GM12864 (cell line): ENCODE measurements at places on chromosomes 16 and 17.

GRCh38 chr17:8392674-8393469 is 4.8 kb downstream of the RNF222 start:
- no peak for DNase-seq

GRCh38 chr16:68155425-68155824 is 70.3 kb downstream of the NFATC3 start:
- DNase-seq = no peak

DNA sequence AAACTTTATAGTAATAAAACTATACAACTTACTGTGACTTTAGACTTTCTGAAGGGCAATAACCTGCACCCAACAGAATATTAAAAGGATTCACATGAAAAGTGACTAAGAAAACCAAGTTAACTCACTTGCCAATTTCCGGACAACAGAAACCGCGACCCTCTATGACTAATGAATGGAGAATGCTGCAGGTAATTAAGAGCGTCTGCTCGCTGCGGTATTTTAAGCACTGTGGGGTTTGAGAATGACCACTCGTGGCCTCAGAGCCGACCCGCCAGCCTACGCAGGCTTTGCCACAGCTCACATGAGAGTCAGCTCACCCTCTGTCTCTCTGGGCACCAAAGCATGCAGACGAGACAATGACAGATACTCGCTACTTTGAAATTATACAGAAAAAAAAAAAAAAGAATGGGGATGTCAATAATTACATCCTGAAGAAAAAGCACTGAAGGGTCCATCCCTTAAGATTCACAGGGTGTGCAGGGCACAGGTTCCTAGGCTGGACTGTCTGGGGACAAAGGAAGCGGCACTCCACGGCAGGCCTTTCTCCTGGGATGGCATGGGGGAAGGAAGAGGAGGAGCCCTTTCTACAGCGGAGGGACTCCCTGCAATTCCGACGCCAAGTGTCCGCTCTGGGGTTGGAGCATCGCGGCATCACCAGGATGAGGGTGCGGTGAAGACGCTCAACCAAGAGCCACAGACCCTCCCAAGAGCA is 35.0 kb downstream of the ZCCHC14 start:
- DNase-seq = no peak

DNA sequence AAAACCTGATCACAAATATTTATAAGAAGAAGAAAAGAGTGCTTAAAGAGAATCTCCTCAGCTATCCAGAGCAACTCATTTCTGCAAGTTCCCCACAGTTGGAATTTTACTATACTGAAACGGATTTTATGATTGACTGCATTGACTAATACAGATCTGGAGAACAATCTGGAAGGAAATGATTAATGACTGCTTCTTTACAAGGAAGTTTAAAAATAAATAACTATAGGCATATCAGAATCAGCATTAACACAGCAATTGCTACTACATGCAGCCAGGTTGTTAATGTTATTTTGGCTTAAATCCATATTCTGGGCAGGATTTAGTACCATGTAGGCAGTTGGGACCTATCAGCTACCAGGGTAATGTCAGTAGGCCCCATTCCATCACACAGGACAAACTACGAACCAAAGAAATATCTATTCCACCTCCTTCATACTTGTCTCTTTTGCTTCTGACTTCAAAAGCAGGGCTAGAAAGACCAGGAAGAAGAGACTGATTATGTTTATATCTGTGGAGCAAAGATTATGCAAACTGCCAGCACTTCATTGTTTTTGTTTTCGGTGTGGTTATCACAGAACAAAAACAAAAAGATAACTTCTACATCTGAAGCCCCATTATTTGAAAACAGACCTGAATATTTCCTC is 3.9 kb downstream of the SKAP1 start:
- no peak for DNase-seq

GRCh38 chr16:85391175-85391707 is 221.9 kb upstream of the GSE1 start:
- no peak for DNase-seq
